Amniotic stem cell (primary cell): ENCODE measurements at places on chromosomes 4 and X.

GRCh38 chrX:106707771-106708454 lies 18.6 kb upstream of the RNF128 start:
- DNase-seq = peak; percentile 17

DNA sequence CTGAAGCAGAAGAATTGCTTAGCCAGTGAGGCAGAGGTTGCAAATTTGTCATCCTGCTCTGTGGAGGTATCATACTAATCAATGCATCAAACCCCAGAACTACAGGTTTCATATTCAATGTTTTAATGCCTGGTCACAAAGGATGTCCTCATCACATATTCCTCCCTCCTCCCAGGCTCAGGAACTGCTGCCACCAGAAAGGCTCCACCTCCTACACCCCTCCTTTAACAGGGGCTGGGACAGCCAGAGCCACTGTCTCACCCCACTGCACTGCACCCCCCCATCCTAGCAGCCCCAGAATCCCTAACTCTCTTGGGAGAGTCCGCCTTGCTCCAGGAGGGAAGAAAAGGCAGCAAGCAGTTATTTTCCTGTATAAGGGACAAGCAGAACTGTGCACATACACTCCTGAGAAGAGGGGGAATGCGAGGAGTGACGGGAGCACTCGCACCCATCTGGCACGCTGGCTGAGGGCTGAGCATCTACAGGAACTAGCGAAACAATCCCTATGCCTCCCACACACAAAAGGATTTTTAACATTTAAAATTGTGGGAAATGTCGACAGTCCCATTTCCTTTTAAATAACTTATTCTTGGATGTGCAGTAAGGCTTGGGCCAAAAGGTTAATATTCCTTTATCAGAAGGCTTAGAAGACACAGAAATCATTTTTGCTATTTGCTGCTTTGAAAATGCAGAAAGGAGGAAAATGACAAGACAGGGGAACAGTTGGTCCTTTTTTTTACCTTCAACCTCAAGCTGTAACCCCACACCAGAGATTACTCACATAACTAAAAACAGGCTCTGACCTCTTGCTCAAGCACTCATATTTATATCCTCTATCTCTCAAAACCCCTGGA lies 27.8 kb downstream of the CD99L2 start:
- no peak for DNase-seq

DNA sequence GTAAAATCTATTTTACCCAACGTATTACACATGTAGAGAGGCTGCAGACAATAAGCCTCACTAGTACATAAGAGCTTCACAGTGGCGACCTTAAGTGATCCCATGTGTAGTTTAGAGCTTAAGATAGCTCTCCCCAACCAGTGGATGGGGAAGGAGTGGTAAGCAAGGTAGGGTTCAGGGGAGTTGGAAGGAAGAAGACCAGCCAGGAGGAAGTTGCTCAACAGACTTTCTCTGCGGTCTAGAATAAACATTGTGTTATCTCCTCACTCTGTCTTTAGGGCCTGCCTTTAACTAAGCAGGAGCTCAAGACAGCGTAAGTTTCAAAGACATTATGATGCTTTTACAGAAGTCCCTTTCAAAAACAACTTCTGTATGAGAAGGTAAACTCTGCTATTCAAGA lies 16.8 kb downstream of the MEPE start:
- DNase-seq = no peak

- DNase-seq = no peak
Measured at GRCh38 chrX:31168551-31168950, 96.7 kb upstream of the FTHL17 start.

GRCh38 chr4:156593464-156593863 lies 378.1 kb downstream of the PDGFC start:
- DNase-seq = no peak

- peak; percentile 7 for DNase-seq
Measured at GRCh38 chrX:15269618-15270521, at the start of gene ASB9. Gene ASB9, minus strand, starts transcription at chrX:15270083. Its CDS starts 209 bp downstream, at chrX:15269874.

- no peak for DNase-seq
Measured at GRCh38 chrX:32868524-32868895, 342.8 kb downstream of the DMD start.

DNA sequence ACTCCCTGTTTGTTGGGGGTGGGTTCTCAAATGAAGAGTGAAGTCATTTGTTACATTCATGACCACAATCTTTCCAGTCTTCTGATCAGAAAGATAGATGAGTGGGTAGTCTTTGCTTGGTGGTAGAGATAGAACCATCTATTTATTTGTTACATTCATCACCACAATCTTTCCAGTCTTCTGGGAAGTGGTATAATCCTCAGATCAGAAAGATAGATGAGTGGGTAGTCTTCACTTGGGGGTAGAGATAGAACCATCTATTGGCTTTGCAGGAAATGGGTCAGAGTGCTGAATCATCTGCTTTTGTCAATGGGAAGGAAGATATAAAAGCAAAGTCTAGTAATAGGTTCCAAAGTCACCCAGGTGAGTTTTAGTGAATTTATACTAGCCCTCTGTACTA lies 64.2 kb upstream of the EPGN start:
- DNase-seq = no peak
